ENCODE measurements at places on chromosomes 11 and 22.
A peak's percentile ranks its signal among the peaks of the same experiment; 100 is the strongest.

DNA sequence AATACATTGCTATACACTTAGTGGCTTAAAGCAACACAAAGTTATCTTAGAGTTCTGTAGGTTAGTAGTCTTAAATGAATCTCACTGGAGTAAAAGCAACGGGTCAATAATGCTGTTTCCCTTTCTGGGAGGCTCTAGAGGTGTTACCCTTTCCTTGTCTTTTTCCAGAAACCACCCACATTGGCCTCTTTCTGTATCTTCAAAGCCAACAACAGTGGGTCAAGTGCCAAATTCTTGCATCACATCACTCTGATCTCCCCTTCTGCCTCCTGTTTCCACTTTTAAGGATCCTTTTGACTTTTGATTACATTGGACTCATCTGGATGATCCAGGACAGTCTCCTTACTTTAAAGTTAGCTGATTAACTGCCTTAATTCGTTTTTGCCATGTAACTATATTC, 93.6 kb downstream of the DDX10 start:
- no peak for DNase-seq

- no peak for DNase-seq
These were observed 133.4 kb downstream of the CCDC34 start for GRCh38 chr11:27229511-27230191.

- peak; percentile 64 for DNase-seq
These were observed 24.1 kb upstream of the ASPHD2 start for GRCh38 chr22:26404851-26405421.

DNA sequence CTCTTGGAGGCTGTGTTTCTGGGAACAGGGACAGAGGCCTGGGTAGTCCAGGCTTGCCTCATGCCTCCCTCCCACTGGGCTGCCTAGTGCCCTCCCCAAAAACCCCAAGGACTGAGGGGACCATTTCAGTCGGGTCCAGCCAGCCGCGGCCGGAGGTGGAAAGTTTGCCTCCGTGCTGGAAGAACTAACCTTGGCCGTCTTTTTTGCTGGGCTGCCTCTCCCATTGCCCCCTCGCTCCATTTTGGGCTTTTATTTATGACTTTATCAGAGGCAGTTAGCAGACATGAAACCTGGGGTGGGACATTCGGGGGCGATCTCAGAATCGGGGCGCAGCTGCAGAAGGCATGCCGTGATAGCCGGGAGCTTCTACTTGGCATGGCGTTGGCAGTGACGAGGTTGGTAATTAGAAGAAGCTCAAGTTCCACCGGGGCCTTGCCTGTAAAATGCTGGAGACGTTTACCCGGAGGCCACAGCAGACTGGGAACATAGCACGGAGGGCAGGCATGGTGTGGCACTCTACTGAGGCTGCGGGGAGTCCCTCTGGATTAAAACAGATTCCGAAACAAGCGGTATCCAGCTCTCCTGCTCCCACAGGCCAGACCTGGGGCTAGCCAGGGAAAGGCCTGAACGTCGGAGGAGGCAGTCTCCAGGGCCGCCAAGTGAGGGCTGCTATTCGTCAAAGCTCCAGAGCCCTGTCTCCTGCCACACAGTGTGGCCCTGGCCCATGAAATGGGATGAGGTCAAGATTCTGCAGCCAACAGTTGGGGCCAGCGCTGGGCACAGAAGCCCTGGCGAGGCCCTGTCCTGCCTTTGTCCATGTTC, 76.4 kb upstream of the PPARA start:
- DNase-seq: peak; percentile 24

DNA sequence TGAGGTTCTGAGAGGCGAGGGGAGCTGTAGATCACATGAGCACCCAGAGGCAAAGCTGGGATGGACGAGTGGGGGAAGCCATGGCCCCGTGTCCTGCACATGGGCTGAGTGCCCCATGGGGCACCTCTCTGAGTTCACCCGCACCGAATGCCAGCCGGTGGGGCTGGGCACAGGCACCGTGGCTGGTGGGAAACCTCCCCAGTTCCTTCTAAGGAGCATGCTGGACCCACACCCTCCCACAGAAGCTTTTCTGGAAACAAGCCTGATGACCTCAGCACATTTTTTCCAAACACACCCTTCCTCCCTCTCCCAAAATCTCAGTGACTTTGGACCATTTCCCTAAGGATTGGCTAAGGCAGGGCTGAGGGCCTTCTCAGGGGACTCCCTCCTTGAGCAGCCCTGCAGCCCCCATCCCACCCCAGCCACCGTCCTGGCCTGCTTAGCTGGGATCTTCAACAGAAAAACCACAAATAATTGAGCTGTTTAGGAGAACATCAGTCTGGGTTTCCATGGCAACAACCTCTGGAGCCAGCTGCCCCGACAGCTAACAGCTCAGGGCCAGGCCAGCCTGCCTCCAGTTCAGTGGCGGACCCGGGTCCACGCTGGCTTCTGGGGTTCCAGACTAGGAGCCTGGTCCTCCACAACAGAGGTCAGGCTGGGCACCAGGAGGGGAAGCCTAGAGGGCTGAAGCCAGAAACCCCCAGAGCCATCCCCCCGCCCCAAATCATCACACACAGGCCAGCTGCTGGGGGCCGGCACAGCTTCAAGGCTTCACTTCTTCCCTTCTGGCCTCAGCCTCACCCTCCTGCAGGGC, 18.1 kb upstream of the LINC01488 start:
- DNase-seq: no peak

DNA sequence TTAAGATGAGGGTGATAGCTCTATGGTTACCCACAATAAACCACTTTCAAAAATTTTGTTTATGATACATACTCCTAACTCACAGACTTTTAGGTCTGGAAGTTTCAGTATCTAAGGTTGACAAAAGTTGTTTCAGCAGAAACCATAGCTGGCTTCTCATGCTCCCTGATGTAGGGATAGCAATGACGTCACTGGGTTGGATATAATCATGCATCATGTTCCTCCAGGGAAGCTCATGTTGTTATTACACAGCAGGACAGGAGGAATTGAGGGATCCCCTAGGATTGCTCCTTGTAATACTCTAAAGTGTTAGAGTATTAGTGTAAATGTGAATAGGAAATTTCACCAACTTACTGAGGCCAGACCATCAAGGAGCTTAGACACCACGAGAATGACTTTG, 23.6 kb downstream of the APOL3 start:
- DNase-seq: no peak

DNA sequence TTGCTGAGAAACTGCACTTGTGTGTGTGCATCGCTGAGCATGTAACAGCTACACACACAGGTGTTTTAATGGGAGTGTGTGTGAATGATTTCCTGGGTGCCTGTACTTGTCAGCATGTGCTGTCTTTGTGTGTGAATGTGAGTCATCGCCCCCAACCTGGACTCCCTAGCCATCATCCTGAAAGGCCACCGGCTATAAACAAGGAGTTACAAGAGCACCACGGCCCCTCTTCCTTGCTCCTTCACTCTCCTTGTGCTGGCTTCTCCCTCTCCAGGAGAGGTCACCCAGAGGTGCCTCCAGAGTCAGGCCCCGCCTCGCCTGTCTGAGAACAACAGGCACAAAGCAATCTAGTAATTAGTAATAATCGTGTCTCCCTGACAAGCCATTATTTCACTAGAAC, 419.2 kb downstream of the BUD13 start:
- no peak for DNase-seq

DNA sequence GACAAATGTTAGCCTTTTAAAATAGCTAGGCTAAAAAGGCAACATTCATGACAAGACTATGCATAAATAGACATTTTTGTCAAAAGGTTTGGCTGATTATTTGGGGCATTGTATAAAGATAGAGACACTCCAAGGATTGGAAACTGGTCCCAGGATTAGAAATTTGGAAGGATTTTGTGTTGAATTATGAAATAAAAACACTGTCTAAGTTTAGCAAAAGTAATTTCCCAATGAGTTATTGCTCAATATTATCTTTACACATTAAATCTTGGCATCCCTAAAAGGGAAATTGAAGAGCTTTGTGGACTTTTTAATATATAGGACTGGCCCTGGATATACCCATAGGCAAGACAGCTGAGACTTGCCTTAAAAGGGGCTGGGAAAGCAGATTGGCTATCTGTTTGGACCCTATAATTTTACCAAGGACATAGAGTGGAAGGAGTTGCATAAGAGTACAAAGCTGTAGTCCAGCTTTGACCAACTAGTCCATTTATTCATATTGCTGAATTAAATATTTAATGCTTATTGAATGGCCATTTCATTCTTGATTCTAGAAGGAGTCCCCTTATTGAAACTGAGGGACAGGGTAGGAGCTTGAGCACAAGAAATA, 382.7 kb downstream of the METTL15 start:
- no peak for DNase-seq

DNA sequence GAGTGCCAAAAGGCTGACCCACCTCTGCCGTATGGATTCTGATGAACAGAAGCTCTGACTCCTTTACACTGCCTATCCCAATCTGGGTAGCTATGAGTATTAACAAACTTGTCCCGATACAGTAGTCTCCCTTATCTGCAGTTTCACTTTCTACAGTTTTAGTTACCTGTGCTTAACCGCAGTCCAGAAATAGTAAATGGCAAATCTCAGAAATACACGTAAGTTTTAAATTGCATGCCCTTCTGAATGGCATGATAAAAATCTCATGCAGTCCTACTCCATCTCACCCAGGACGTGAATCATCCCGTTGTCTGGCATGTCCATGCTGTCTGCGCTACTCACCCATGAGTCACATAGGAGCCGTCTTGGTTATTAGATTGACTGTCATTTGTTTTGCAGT, 68.8 kb downstream of the SNX19 start:
- DNase-seq: no peak

- no peak for DNase-seq
These were observed 50.1 kb downstream of the DDX6 start for GRCh38 chr11:118740892-118741291.

DNA sequence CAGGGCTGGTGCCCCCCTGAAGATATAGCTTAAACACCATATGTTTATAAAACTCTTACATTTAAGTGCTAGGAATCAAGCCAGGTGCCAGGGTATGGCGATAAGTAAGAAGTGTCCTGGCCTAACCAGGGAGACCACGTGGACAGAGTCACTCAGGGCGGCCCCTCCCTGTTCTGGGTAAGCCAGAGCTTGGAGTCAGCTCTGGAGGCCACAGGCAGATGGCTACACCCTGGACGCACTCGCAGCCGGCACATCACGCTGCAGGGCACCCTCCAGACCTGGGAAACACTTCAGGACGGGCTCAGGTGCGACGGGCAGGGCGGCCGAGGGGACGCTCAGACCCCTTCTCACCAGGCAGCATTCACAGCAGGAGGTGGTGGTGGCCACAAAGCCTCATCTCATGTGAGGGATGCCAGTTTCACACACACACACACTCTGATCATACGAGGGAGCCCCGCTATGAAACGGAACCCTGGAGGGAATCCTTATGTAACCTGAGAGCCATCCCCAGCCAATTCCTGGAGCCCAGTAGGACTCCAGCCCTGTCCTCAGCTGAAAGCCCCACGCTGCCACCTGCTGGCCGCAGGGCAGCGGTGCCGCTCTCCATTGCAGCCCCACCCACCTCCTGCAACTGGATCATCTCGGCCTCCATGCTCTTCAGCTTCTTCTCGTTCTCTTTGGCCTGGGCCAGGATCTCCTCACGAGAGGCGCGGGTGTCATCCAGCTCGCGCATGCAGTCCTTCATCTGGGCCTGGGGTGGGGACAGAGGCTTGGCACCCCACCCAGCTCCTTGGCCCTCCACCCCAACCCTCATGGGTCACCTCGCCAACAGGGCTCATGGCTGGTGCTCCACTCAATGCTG, 33.4 kb downstream of the APOL1 start:
- DNase-seq: peak; percentile 74

DNA sequence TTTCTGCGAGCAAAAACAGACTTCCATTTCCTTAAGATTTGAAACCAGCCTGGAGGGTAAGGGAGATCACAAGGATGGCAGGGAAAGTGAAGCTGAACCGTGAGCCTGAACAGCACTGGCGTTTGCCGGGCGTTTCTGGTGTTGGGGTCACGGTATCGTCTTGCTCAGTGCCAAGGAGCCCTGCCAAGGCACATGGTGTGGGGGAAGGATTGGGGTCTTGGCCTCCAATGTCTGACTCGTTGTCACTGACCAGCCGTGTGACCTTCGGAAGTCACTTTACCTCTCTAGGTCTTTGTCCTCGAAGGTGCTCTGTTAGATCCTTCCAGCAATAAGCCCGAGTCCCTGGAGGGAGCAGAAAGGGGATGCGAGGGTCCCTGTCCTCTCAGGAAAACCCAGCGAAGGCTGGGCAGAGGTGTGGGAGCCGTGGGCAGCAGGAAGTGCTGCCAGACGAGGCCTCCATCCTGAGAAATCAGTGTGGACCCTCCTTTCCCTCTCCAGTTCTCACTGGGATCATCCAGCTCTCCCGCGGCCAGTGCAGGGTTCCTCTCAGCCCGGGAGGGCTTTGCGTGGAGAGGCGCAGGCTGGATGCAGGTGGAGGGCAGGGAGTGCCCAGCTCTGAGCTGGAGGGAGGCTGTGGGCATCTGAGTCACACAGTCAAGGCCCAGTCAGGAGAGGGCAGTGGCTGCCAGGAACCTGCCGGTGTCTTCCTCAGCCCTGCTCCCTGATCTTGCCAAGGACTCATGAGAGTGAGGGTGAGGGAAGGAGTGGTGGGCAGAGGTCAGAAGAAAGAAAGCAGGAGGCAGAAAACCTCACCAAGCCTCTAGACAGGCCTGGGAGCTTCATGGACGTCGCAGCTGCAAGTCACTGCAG, 18.9 kb downstream of the TOM1 start:
- DNase-seq: no peak

GRCh38 chr22:43152003-43152356, 621 bp downstream of the TSPO start:
- no peak for DNase-seq

- DNase-seq: no peak
These were observed 348.9 kb upstream of the B3GAT1 start for GRCh38 chr11:134760957-134761356.

- DNase-seq: no peak
These were observed 74.1 kb upstream of the CSNK2A3 start for GRCh38 chr11:11427140-11427539.

DNA sequence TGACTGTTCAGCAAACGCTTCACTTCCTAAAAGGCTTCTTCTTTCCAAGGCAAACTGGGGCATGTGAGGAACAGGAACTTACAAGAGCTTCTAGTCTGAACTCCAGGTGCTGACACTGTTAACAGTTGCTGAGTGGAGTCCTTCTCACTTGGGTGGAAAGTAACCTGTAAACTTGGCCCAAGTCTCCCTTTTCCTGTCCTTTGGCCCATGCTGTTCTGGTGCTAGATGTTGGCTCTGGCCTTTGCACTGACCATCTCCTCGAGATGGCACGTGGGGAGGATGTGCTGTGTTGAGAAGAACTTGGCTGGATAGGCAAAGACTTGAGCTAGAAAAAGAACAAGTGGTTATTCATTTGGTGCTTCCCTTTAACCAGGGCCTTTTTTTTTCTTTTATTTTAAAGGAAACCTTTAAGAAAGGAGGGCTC, 53.6 kb downstream of the PTPRJ start:
- no peak for DNase-seq

- DNase-seq: no peak
These were observed 258.9 kb downstream of the DYNC2H1 start for GRCh38 chr11:103368145-103368544.

All from hematopoietic multipotent progenitor cell treated with erythropoietin and hydrocortisone succinate and interleukin-3 and kit ligand, for 8 days (in vitro differentiated cells).